ENCODE measurements at places on chromosomes 5 and 9.
A peak's percentile ranks its signal among the peaks of the same experiment; 100 is the strongest.

DNA sequence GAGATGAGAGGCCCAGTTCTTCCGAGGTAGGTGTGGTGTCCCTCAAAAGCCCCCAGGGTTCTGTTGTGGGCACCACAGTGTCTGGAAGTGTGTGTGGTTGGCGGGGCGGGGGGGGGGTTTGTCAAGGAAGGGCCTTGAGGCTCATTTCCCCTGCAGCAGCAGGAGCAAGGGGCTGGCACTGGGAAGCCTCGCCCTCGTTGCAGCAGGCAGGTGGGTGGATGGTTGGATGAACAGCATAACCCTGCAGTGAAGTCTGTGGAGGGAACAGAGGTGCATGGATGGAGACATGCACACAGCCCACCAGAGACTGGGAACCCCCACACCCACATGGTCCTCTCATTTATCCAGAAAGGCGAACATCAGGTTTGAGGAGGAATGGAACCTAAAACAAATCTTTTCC is 2.0 kb upstream of the SPATA31E1 start:
- H3K27ac ChIP-seq: no peak overlapping the region
- no peak overlapping the region for H3K4me3 ChIP-seq
- peaks cover 22% of the 10 kb centered on the region for H3K27me3 ChIP-seq
- H3K4me1 ChIP-seq: peaks cover 14% of the 10 kb centered on the region

DNA sequence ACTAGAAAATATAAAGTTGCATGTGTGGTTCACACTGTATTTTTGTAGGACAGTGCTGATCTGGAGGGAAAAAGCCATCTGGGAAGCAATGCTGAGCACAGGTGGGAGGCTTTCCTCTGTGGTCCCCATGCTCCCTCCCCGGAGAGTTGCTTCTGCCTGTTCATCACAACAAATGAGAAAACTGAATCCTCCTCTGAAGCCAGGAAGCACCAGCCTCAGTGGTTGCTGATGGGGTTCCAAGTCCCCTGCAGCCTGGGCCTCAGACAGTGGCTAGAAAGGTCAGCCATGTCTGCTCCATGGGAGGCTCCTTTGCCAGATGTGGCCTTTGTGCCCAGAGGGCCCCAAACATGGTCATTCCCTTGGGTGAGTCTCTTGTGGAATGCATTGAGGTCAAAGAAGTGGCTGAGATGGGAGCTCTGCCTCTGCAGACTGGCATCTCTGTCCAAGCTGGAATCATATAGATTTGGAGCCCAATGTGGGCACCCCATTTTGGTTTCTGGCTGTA is 77.6 kb downstream of the C5orf15 start:
- peaks cover under 1% of the 10 kb centered on the region for H3K4me1 ChIP-seq
- H3K36me3 ChIP-seq: no peaks in the 10 kb centered on the region
- H3K4me3 ChIP-seq: no peak overlapping the region
- H3K27me3 ChIP-seq: no peaks in the 10 kb centered on the region
- H3K27ac ChIP-seq: no peak overlapping the region

- peaks cover 3% of the 10 kb centered on the region for H3K36me3 ChIP-seq
- H3K4me1 ChIP-seq: peaks cover 22% of the 10 kb centered on the region
- DNase-seq: peak; percentile 86
- H3K27ac ChIP-seq: no peak overlapping the region
These were observed 4.2 kb upstream of the ENTPD8 start for GRCh38 chr9:137445275-137445807.

GRCh38 chr9:121344184-121344583 is 25.9 kb downstream of the STOM start:
- no peak for DNase-seq
- H3K4me1 ChIP-seq: peaks cover 18% of the 10 kb centered on the region
- no peak overlapping the region for H3K4me3 ChIP-seq
- H3K36me3 ChIP-seq: peaks cover 21% of the 10 kb centered on the region
- peak overlapping the region; percentile 84 for H3K27ac ChIP-seq

DNA sequence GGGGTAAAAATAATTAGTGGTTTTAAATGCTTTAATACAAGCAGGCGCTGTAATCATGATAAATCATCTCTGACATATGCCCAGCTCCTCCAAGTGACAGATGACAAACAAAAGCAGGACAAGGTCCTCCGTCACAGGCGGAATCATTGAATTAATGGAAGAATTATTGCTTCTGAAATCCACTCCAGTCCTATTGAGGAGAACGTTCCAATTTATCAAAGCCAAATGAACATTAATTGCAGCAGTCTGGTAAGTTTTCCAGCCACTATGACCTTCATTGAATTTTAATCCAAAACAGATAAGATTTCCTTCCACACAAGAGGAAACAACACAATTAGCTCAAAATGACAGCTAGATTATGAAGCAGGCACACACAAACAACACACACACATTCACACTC is 136.8 kb downstream of the ASTN2 start:
- no peaks in the 10 kb centered on the region for H3K36me3 ChIP-seq
- no peak overlapping the region for H3K27ac ChIP-seq
- H3K27me3 ChIP-seq: no peaks in the 10 kb centered on the region
- H3K4me3 ChIP-seq: no peak overlapping the region
- DNase-seq: no peak

DNA sequence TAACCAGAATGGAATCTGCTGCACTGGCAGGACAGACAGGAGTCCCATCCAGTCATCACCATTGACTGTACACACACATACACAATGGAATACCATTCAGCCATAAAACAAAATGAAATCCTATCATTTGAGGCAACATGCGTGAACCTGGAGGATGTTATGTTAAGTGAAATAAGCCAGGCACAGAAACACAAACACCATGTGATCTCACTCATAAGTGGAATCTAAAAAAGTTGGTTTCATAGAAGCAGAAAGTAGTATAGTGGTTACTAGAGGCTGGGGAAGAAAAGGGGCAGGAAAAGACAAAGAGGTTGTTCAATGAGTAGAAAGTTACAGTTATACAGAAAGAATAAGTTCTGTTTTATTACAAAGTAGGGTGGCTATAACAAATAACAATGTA is 884.0 kb upstream of the ACO1 start:
- H3K27me3 ChIP-seq: no peaks in the 10 kb centered on the region
- H3K4me1 ChIP-seq: peaks cover 6% of the 10 kb centered on the region
- no peak overlapping the region for H3K27ac ChIP-seq
- no peak overlapping the region for H3K4me3 ChIP-seq

- no peak for DNase-seq
- peaks cover 4% of the 10 kb centered on the region for H3K27me3 ChIP-seq
- no peak overlapping the region for H3K27ac ChIP-seq
- H3K4me1 ChIP-seq: no peaks in the 10 kb centered on the region
- peaks cover 2% of the 10 kb centered on the region for H3K36me3 ChIP-seq
These were observed 87.5 kb downstream of the SLIT3 start for GRCh38 chr5:169213479-169213878.

DNA sequence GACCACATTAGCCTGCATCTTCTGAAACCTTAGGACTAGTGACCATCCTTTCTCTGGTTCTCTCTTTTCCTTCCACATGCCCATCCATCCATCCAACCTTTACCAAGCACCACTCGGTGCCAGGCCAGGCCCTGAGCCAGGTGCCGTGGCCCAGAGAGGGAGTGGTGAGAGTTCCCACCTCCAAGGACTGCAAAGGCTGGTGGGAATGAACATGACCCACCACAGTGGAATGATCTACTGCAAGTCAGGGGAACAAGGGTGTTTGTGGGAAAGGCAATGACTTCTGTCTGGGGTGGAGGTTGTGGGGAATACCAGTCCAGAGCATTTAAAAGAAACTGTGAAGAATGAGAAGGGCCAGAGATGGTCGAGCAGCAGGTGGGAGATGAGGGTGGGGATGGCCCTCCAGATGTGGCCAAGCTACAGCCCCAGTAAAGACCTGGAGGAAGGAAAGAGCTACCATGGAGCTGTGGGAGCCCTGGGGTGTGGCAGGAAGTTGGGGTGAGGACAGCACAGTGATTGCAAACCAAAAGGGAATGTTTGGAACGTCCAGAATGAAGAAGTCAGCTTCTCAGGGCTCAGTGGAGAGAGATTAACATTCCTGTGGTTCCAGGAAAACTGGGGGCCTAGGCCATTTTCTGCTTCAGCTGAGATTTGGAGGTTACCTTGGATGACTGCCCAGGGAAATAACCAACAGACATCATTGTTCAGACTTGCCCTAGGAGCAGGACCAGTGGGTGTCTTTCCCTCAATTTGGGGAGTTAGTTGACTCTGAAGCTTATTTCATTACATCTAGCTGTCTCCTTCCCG is 30.7 kb upstream of the CORO2A start:
- H3K36me3 ChIP-seq: no peaks in the 10 kb centered on the region
- DNase-seq: no peak
- H3K27ac ChIP-seq: no peak overlapping the region
- H3K27me3 ChIP-seq: no peaks in the 10 kb centered on the region
- no peaks in the 10 kb centered on the region for H3K4me1 ChIP-seq
- H3K4me3 ChIP-seq: no peak overlapping the region

DNA sequence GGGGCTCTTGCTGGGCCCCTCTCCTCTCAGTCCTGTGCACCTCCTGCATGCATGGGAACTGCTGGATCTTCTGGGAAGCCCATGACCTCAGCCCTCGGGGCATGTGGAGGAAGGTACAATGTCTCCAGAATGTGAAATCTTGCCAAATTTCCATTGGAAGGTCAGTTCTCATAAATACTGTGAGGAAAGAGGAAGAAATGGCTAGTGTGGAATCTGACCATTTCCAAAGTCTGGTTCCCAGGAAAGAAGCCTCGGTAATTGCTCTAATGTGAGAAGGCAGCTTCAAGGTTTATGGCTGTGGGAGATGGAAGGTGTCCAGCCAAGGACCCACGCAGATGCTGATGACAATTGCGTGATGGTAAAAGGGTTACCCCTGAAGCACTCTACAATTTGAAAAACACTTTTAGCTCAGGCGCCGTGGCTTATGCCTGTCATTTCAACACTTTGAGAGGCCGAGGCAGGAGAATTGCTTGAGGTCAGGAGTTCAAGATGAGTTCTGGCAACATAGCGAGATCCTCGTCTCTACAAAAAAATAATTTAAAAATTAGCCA is 8.1 kb upstream of the IL17B start:
- H3K36me3 ChIP-seq: no peaks in the 10 kb centered on the region
- no peak overlapping the region for H3K27ac ChIP-seq
- no peaks in the 10 kb centered on the region for H3K4me1 ChIP-seq
- DNase-seq: no peak
- H3K4me3 ChIP-seq: no peak overlapping the region

DNA sequence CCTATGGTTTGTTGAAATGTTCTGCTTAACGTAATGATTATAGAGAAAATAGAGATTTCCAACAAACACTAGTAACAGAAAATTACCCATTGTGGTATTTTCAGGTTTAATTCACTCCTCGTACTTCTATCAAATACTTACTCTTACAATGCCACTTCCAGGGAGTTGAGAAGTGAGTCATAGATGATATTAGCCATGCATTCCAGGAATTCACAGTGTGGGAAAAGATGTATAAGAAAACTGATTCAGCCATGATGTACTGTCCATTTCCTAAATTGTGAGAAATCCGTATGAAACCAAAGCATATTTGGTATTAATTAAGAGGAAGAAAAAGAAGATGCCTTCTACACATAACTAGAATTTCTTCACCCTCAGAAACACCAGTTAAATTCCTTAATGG is 1854.6 kb upstream of the WWC1 start:
- H3K4me1 ChIP-seq: no peaks in the 10 kb centered on the region
- no peak for DNase-seq
- H3K4me3 ChIP-seq: no peak overlapping the region
- H3K36me3 ChIP-seq: no peaks in the 10 kb centered on the region

GRCh38 chr9:129889941-129890717 is 54.9 kb downstream of the USP20 start:
- H3K4me3 ChIP-seq: peak overlapping the region; percentile 87
- peaks cover 36% of the 10 kb centered on the region for H3K36me3 ChIP-seq
- H3K27ac ChIP-seq: peak overlapping the region; percentile 98
- DNase-seq: peak; percentile 79

DNA sequence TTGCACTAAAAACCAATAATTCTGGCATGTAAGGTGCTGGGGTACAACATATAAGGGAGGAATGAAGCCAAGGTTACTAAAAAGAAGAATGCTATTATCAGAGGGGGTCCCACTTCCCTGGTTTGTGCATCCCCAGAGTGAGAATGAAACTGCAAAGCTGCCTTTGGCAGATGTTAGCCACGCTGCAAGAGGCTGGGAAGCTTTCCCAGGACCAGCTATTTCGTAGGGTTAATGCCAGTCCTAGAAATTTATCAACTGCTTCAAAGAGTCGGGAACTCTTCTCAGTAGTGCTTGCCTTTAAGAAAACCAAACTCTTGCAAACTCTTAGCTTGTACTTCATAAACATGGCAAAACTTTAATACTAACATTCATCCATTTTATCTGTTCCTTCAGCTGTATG is 87.5 kb upstream of the NR5A1 start:
- H3K4me3 ChIP-seq: no peak overlapping the region
- no peaks in the 10 kb centered on the region for H3K4me1 ChIP-seq
- no peak for DNase-seq
- H3K36me3 ChIP-seq: no peaks in the 10 kb centered on the region
- peaks cover 43% of the 10 kb centered on the region for H3K27me3 ChIP-seq

DNA sequence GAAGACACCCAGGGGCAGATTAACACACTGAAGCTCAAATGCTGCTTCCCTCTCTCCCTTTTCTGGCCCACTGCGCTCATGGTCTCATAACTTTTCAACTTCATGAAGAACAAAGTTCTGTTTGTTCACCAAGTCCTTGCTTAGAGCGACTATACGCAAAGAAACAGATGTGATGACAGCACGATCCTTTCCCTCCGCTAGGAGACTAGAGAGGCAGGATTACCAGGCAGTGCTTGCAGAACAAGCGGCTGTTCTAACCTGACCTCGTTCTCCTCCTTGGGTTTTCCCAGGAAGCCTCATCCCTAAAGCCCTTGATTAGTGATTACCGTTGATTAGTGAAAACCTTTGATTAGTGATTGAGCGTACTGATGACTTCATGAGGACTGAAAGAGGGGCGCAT is 649.9 kb downstream of the IRX1 start:
- H3K27ac ChIP-seq: no peak overlapping the region
- no peak for DNase-seq
- no peak overlapping the region for H3K4me3 ChIP-seq
- H3K36me3 ChIP-seq: peaks cover 3% of the 10 kb centered on the region

- peaks cover 13% of the 10 kb centered on the region for H3K4me1 ChIP-seq
- no peak for DNase-seq
- H3K36me3 ChIP-seq: peaks cover 15% of the 10 kb centered on the region
- no peaks in the 10 kb centered on the region for H3K27me3 ChIP-seq
- peak overlapping the region; percentile 4 for H3K27ac ChIP-seq
These were observed 177.8 kb downstream of the NIPBL start for GRCh38 chr5:37054391-37054790.

DNA sequence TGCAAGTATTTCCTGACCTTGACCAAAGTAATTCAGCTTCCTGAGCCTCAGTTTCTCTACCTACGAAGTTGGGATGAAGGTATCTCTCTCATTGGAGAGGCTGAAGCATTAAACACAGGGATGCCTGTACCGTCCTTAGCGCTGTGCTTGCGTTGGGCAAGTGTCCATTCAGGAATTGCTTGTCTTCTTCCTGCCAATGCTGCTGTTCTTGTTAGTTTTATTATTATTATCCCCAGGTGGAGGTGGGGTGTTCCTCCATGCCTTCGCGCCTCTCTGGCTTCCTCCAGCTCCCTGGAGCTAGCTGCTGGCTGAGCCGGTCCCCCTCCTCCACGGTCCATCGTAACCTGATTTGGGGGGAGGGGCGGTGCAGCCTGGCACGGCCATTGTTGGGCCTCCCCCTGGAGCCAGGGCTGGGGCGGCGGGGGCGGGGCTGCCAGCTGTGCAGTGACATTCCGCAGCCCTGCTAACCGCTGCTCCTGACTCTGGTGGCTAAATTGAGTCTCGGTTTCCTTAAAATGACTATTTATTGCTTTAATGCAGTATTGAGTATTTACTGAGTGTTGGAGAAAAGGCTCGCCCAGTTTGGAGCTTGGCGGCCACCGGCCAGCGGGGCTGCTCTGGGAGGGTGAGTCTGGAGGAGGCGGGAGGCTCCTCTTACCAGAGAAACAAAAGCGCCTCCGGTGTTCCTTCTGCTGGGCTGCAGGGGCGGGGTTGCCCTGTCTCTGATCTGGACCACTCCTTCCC is 51.3 kb downstream of the LMX1B start:
- H3K4me1 ChIP-seq: peaks cover 4% of the 10 kb centered on the region
- H3K27ac ChIP-seq: no peak overlapping the region
- no peaks in the 10 kb centered on the region for H3K27me3 ChIP-seq
- H3K36me3 ChIP-seq: no peaks in the 10 kb centered on the region
- no peak for DNase-seq

All from activated T-cell treated with anti-CD3 and anti-CD28 coated beads, Interleukin-2, amount 50 U/mL, for 72 hours (primary cell).